ENCODE measurements at places on chromosomes 12 and 14.

GRCh38 chr12:94207467-94207848 lies 59.1 kb downstream of the PLXNC1 start:
- DNase-seq, result no peak

DNA sequence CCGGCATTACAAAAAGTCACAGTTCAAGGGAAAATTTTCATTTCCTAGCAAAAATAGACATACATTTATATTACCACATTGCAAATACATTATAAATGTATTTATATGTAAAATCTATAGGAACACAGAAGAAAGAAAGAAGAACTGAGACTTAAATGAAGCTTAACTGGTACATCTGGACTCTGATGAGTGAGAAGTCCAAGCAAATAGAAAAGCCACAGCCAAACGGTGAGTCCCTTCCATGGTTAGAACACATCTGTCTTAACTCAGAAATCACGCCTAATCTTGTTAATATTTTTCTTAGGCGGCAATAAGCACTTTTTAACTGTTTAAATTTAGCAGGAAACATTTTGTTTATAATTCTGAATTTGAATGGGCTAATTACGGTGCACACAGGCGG lies 9.4 kb upstream of the KLRB1 start:
- no peak for DNase-seq

GRCh38 chr12:22034709-22035506 lies 11.1 kb upstream of the CMAS start:
- DNase-seq, result peak; percentile 41

GRCh38 chr12:212415-212714 lies 1.6 kb downstream of the SLC6A12 start:
- peak; percentile 83 for DNase-seq

DNA sequence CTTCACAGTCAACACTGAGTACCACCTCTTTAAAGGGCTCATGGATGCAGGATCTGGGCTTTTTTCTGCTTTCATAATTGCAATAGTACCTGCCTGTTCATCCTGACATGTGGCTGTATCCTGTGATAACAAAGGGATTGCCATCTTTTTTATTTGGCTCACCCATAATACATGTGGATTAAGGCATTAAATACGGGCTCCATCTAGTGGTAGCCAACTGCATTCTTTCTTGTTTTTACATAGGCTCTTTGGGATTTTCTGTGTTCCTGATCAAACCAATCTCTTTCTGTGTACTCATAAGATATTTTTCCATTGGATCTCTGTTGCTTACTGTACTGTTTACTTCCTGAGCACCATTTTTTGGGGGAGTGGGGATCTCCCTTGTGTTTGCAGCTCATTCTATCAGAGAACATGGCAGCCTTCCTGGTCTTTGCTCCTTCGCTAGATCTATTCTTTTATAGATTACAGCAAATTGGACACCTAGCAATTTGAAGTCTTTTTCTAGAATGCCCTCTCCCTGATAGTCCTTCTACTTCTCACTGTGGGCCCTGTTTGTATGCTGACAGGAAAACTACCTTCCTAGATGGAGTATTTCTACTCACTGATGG lies 723.4 kb upstream of the MDGA2 start:
- peak; percentile 29 for DNase-seq

All from inflammatory macrophage treated with lipopolysaccharide for 1 hour (primary cell).